ENCODE measurements at places on chromosomes 11 and 22. TPM values are rescaled to one million over a fixed set of nuclear protein-coding genes. Genes with fewer than 3 reads are reported as not detected.

DNA sequence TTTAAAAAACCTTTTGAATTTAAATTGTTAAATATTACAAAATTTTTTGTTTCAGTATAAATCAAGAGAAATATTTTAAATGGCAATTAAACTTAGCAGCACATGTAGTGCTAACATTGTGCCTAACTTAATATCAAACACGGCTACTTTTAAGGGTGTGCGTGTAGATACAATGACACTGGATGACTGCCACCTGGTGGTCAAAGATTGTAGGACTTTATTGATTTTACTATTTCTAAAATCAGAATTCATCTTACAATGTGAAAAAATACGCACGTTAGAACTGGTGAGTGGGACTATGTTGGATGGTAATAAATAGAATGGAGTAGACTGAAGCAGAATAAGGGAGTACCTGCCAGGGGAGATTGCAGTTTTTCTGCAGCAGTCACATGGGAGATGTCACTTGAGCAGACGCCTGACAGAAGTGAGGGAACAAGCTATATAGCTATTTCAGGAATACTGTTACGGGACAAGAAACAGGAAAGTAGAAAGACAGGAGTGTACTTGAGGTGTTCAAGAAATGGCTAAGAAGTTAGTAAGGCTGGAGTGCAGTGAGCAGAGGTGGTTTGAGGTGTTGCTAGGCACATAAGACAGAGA, 52.9 kb downstream of the UVRAG start:
- H3K36me3 ChIP-seq = no peaks in the 10 kb centered on the region
- H3K27ac ChIP-seq = no peak overlapping the region
- H3K4me1 ChIP-seq = peaks cover 4% of the 10 kb centered on the region
- no peak overlapping the region for H3K4me3 ChIP-seq

DNA sequence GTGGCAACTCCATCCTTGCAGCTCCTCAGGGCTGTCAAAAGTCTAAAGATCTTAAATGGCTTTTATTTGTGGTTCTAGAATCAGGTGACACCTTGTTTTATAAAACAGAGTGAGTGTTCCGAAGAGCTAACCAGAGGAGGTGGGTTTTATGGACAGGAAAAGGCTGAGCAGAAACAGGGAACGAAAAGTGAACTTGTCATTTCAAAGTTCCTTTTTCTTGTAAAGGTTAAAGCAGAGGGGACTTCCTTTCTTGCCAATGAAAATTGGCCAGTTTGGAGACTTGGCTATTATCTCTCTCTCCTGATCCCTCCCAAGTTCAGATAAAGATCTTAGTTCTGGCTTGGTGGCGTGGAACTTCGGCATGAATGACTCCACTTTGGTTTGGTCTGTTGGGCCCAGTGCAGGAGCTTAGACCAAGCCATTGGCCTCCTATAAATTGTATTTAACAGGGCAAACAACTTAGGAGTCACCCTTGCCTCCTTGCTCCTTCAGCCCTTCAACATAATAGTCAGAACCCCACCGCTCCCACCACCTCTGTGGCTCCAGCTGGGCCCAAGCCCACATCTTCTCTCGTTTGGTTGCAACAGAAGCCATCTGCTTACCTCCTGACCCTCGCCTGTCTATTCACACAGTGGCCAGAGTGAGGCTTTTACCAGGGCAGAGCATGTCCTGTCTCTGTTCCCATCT, 102.4 kb upstream of the THY1 start:
- H3K4me1 ChIP-seq = no peaks in the 10 kb centered on the region
- no peak overlapping the region for H3K4me3 ChIP-seq
- H3K27ac ChIP-seq = no peak overlapping the region
- DNase-seq = no peak

GRCh38 chr11:123246749-123247495, 51.9 kb upstream of the CLMP start:
- DNase-seq = peak; percentile 82
- H3K36me3 ChIP-seq = no peaks in the 10 kb centered on the region
- H3K4me1 ChIP-seq = no peaks in the 10 kb centered on the region
- H3K4me3 ChIP-seq = no peak overlapping the region

RAB39A gene
- total RNA-seq = 0.63 TPM

GRCh38 chr11:44583353-44583669, 17.8 kb downstream of the CD82 start:
- DNase-seq = no peak
- no peak overlapping the region for H3K4me3 ChIP-seq
- H3K36me3 ChIP-seq = no peaks in the 10 kb centered on the region
- H3K27ac ChIP-seq = no peak overlapping the region
- no peaks in the 10 kb centered on the region for H3K27me3 ChIP-seq

CECR2 gene
- 3.7 TPM for total RNA-seq

TEX12 gene
- total RNA-seq = 2.4 TPM

RFPL1 gene
- not detected for total RNA-seq

- H3K27ac ChIP-seq = no peak overlapping the region
- no peak for DNase-seq
- no peaks in the 10 kb centered on the region for H3K27me3 ChIP-seq
- H3K36me3 ChIP-seq = no peaks in the 10 kb centered on the region
Observed at GRCh38 chr11:106061954-106062949, 14.9 kb downstream of the KBTBD3 start.

DNA sequence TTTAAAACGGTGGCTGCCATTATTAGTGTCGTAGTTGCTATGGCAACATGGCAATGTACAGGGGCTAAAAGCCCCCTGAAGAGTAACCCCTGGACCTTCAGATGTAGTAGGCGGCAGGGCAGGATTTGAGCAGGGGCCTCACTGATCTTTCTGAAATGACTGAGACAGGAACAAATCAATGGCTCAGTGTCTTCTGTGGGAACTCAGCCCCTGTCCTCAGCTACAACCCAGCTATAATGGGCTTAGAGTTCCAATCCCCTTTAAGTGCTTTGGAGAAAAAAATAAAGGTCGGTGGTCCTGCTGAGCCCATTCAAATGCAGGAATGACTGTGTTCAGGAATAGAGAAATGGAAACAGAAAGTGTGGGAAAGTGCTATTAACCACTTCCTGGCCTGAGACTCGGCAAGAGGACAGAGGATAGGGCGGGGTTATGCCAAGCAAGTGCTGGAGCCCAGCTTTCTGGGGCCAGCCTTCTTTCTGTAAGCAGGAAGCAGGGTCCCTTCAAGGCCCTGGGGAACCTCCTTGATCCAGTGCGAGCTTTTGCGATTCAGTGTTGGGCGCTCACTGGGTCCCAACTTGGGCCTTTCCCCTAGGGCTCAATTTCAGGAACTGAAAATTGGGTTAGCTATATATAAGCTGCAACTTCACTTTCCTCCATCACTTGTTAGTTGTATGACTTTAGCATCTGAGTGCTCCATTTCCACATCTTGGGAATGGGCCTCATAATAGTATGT, 6.1 kb upstream of the CD82 start:
- H3K27me3 ChIP-seq = no peaks in the 10 kb centered on the region
- H3K36me3 ChIP-seq = no peaks in the 10 kb centered on the region

DNA sequence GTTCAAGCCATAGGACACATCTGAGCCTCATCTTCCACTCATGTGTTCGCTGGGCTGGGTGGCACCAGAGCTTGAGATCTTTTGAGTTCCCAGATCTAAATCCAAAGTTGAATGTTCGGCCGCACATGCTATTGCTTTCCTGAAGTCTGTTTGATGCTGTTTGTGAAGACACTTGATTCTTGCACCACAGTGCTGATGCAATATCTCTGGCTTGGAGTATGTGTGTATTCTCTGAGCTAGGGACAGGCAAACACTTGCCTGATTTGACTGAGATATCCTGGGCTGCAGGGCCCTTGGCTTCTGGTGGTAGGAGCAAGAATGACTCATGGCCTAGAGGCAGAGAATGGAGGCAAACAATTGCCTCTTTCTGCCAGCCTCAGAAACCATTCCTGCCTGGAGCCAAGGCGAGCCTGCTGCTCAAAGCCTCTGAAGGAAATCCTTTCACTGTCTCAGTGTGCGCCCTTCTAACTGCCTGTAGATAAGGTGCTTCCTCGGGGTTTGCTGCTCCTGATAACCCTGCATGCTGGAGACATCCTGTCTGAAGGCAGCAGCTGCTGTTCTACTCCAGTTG, 73.0 kb downstream of the CYB5R2 start:
- peaks cover 8% of the 10 kb centered on the region for H3K4me1 ChIP-seq
- no peak overlapping the region for H3K4me3 ChIP-seq
- no peaks in the 10 kb centered on the region for H3K27me3 ChIP-seq
- H3K36me3 ChIP-seq = peaks cover 11% of the 10 kb centered on the region
- H3K27ac ChIP-seq = peak overlapping the region; percentile 81
- peak; percentile 66 for DNase-seq

CARD16 gene
- total RNA-seq = 15.9 TPM

NLRP14 gene
- 0.59 TPM for total RNA-seq

SLC22A8 gene
- not detected for total RNA-seq

DNA sequence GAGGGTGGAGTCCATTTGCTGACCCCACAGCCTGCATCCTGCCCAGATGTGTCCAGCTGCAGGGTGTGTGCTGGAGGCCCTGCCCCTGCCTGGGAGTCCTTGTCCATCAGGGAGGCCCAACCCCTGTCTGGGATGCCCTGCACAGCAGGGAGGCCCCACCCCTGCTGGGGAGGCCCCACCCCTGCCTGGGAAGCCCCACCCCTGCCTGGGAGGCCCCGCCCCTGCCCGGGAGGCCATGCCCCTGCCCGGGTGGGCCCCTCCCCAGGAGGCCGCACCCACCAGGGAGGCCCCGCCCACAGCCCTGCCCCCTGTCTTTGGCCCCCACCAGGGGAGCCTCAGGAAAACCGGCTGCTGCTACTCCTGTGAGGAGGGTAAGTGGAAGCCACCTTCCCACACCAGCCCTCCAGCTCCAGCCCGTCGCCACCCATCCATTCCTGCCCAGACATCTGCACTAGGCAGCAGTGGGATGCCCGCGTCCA, 37.2 kb downstream of the MUC5B start:
- H3K27ac ChIP-seq = no peak overlapping the region
- DNase-seq = no peak
- peaks cover 16% of the 10 kb centered on the region for H3K4me1 ChIP-seq
- H3K27me3 ChIP-seq = no peaks in the 10 kb centered on the region

CCDC73 gene
- total RNA-seq = 0.59 TPM

DNA sequence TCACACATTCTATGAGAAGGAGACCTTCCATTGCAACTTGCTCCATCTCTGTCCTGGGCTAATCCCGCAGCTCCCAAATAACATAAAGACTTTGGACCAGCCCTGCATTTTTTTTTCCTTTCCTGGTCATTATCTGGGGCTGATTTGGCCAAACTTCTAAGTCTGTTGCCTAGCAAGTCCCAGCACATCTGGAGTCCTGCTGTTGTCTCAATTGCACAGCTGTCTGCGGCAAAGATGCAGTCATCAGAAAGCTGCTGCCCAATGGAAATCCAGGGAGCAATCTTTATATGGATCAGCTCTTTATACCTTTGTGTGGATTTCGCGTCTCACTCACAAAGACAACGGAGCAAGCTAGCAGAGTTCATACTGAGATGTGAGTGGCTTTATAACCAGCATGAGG, 105.9 kb downstream of the NXPE2 start:
- no peaks in the 10 kb centered on the region for H3K36me3 ChIP-seq
- no peaks in the 10 kb centered on the region for H3K27me3 ChIP-seq
- no peak overlapping the region for H3K27ac ChIP-seq
- H3K4me3 ChIP-seq = no peak overlapping the region
- H3K4me1 ChIP-seq = no peaks in the 10 kb centered on the region
- DNase-seq = no peak

HYLS1 gene
- 2.5 TPM for total RNA-seq

DNA sequence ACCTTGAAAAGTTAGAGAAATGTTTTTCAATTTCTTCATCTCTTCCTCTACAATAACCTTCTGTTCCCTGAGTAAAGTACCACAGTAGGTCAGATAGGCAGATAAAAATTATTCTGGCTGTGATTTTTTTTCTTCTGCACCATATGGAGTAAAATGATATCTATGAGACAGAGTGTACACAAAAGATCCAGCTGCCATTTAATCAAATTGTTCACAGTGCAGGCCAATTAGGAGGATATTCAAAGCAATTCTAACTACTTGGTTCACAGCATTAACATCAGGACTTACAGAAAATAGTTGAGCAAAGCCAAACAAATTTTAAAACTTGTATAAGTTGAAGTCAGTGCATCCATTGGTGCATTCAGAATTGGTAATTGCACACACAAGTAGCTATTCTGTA, 147.9 kb upstream of the LUZP2 start:
- no peak overlapping the region for H3K27ac ChIP-seq
- H3K4me3 ChIP-seq = no peak overlapping the region
- no peak for DNase-seq

DNA sequence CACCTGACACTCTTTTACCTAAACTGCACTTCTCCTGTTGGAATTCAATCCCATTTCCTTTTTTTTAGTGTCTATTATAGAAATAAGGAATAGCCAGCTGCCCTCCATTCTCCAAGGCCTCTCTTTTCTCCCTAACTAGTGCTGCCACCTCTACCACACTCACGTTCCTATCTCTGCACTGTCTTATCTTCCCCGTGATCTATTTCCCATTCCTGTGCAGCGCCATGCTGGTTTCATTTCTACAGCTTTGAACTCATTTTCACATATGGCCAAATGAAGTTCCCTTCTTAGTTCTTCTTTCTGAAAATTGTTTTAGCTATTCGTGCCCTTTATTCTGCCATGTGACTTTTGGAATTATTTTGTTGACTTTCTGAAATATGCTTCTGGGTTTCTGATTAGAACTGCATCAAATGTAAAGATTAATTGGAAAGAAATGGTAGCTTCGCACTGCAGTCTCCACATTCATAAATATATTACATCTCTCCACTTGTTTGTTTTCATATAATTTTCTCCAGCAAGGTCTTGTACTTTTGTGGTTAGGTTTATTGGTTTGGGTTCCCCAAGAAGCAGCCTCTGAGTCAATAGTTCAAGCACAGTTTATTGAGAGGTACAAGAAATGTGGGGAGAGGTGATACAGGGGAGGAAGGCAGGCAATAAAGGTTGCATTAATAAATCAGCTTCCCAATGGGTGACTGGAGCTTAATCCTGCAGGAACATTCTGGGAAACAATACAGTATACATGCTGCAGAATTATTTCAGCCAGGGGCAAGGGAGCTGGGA, 43.7 kb upstream of the DRD2 start:
- H3K4me3 ChIP-seq = no peak overlapping the region
- DNase-seq = no peak
- no peaks in the 10 kb centered on the region for H3K36me3 ChIP-seq
- no peaks in the 10 kb centered on the region for H3K27me3 ChIP-seq
- H3K4me1 ChIP-seq = no peaks in the 10 kb centered on the region

GRCh38 chr11:67369801-67370284, 3.6 kb downstream of the CLCF1 start:
- H3K4me3 ChIP-seq = no peak overlapping the region
- no peaks in the 10 kb centered on the region for H3K4me1 ChIP-seq
- H3K27ac ChIP-seq = peak overlapping the region; percentile 99

- no peak overlapping the region for H3K4me3 ChIP-seq
- H3K27ac ChIP-seq = no peak overlapping the region
- no peaks in the 10 kb centered on the region for H3K27me3 ChIP-seq
- peaks cover 13% of the 10 kb centered on the region for H3K4me1 ChIP-seq
- no peaks in the 10 kb centered on the region for H3K36me3 ChIP-seq
Observed at GRCh38 chr22:36415415-36416168, 27.8 kb upstream of the MYH9 start.

GRCh38 chr22:31248138-31248745, 36.1 kb downstream of the LIMK2 start:
- no peaks in the 10 kb centered on the region for H3K27me3 ChIP-seq
- peak overlapping the region; percentile 68 for H3K27ac ChIP-seq
- no peaks in the 10 kb centered on the region for H3K36me3 ChIP-seq
- DNase-seq = peak; percentile 72
- H3K4me1 ChIP-seq = peaks cover 58% of the 10 kb centered on the region
- H3K4me3 ChIP-seq = peak overlapping the region; percentile 34

GRCh38 chr22:33513388-33514338, 406.6 kb downstream of the LARGE1 start:
- no peak for DNase-seq
- H3K27me3 ChIP-seq = no peaks in the 10 kb centered on the region
- H3K36me3 ChIP-seq = no peaks in the 10 kb centered on the region
- H3K27ac ChIP-seq = no peak overlapping the region
- no peak overlapping the region for H3K4me3 ChIP-seq
- peaks cover 22% of the 10 kb centered on the region for H3K4me1 ChIP-seq
